ENCODE measurements at places on chromosomes 1 and 21. TPM values are rescaled to one million over a fixed set of nuclear protein-coding genes. Genes with fewer than 3 reads are reported as not detected.

DNA sequence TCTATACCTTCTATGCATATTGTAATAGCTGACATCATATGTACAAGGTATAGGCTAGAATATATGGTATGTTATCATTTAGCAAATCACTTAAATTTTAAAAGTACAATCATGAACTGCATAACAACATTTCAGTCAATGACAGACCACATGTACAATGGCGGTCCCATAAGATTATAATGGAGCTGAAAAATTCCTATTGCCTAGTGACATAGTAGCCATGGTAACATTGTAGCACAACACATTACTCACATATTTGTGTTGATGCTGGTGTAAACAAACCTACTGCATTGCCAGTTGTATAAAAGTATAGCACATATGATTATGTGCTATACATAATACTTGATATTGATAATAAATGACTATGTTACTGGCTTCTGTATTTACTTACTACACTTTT lies 8.9 kb downstream of the RAB3B start:
- no peak overlapping the region for H3K27ac ChIP-seq
- no peaks in the 10 kb centered on the region for H3K27me3 ChIP-seq
- DNase-seq: no peak

DNA sequence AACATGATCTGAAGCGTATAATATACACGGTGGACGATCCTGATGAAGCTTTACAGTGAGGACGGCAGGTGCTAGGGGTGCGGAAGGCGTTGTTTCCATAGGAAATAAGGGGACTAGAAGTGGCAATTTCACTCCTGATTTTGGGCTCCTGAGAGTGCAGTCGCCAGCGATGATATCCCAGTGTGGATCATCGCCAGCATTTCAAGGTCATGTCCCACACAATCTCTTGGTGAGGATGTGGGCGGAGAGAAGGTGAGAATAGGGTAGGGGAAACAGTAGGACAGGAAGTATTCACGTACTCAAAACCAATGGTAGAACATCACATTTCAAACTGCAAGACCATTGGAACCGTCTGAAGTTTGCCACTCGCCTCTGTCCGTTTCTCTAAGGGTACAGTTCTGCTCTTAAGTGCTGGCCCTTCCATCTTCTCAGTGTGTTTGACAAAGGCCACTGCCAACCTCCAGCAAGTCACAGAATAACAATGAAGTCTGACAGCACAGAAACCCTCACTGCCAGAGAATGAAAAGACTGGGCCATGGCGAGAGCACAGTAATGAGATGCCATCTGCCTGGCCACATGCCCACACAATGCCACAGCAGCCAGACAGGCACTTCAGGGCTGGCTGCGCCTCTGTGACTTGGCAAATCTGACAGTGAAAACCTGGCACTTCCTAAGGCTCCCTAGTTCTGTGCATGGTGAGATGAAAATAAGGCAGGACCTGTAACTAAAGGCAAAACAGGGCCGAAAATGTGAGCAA lies 27.9 kb downstream of the PCSK9 start:
- H3K4me1 ChIP-seq: no peaks in the 10 kb centered on the region
- H3K27me3 ChIP-seq: no peaks in the 10 kb centered on the region
- peaks cover 47% of the 10 kb centered on the region for H3K36me3 ChIP-seq
- DNase-seq: no peak
- H3K27ac ChIP-seq: no peak overlapping the region

- peaks cover 100% of the 10 kb centered on the region for H3K27me3 ChIP-seq
- DNase-seq: no peak
- no peaks in the 10 kb centered on the region for H3K36me3 ChIP-seq
- H3K4me3 ChIP-seq: no peak overlapping the region
Measured at GRCh38 chr1:39689214-39689613, 2.0 kb downstream of the HPCAL4 start.

- peaks cover 61% of the 10 kb centered on the region for H3K4me1 ChIP-seq
- no peaks in the 10 kb centered on the region for H3K36me3 ChIP-seq
- DNase-seq: no peak
- H3K27me3 ChIP-seq: peaks cover 30% of the 10 kb centered on the region
- no peak overlapping the region for H3K27ac ChIP-seq
Measured at GRCh38 chr1:183033205-183033604, 10.0 kb downstream of the LAMC1 start.

Gene PTPRU
- total RNA-seq: 75.4 TPM

DNA sequence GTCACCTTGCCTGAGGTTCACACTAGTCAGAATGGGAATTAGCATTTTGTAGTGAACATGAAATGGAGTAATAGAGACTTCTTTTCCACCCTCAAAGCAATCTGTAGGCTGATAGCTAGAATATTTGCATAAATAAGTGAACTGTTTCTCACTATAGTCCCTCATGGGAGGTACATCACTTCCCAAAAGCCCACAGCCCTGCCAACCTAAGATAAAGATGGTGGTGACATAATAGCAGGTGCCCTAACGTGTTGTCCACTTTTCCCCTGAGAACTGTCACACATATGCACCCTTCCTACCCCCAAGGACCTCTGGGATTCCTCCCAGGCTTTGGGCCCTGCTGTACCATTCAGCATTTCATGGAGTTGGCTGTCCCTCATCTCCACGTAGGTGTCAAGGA lies 4.4 kb downstream of the TMEM35B start:
- H3K36me3 ChIP-seq: no peaks in the 10 kb centered on the region
- H3K4me1 ChIP-seq: peaks cover 13% of the 10 kb centered on the region
- H3K27ac ChIP-seq: no peak overlapping the region
- no peak overlapping the region for H3K4me3 ChIP-seq
- DNase-seq: no peak

DNA sequence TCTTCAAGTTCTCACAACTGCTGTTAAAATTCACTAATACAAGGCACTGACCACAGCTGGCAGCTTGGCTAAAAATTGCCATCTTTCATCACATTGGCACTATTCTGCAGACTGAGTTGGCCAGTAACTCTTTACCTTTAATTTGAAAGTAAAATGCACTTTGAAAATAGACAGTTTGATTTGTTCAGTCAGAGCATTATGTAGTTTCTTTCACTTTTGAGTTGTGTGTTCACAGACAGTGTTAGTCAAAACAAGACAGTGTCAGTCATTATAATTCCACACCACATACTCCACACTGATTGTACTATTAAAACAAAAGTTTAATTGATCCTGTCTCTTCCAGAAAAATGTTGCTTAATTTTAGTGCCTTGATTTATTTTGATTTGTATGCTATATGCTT lies 160.7 kb downstream of the SDCCAG8 start:
- peaks cover 50% of the 10 kb centered on the region for H3K4me1 ChIP-seq
- no peak overlapping the region for H3K4me3 ChIP-seq
- no peak for DNase-seq
- no peaks in the 10 kb centered on the region for H3K36me3 ChIP-seq

DNA sequence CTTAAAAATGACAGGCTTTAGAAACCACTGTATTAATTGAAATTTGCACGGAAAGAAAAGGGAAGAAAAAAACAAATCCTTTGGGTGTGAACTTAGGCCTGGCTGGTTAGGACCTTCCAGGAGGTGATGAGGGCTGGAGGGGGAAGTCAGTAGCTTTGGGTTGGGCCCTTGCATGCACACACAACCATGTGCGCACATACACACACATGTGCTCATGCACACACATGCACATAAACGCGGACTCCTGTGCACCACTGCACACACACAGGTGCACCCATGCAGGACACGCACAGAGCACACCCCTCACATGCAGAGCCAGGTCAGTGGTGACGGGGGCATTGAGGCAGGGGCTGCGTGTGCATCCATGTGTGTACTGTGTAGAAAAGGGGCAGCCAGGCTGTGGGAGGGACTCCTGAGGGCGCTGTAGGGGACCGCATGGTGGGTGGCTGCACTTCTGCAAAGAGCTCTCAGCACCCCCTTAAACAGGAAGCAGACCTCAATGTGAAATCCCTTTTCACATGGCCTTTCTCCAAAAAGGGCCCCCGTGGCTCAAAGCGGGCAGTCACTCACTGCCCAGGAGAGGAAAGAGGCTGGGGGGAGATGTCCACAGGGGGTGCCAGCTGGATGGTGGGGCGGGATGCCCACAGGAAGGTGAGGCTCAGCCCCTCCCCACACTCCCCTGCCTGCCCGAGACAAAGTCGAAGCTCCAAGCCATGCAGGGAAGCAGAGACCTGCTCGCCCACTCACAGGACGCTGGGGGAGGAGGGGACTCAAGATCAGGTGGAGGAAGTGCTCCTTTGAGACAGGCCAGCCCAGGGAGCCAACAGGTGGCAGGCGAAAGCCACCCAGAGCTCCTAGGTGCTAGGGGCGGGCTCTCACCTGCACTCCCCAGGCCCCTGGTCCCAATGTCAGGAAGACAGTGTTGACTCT lies 95.2 kb downstream of the ITPKB start:
- no peaks in the 10 kb centered on the region for H3K27me3 ChIP-seq
- peaks cover 14% of the 10 kb centered on the region for H3K4me1 ChIP-seq
- no peak overlapping the region for H3K27ac ChIP-seq
- peaks cover 2% of the 10 kb centered on the region for H3K36me3 ChIP-seq
- no peak overlapping the region for H3K4me3 ChIP-seq

DNA sequence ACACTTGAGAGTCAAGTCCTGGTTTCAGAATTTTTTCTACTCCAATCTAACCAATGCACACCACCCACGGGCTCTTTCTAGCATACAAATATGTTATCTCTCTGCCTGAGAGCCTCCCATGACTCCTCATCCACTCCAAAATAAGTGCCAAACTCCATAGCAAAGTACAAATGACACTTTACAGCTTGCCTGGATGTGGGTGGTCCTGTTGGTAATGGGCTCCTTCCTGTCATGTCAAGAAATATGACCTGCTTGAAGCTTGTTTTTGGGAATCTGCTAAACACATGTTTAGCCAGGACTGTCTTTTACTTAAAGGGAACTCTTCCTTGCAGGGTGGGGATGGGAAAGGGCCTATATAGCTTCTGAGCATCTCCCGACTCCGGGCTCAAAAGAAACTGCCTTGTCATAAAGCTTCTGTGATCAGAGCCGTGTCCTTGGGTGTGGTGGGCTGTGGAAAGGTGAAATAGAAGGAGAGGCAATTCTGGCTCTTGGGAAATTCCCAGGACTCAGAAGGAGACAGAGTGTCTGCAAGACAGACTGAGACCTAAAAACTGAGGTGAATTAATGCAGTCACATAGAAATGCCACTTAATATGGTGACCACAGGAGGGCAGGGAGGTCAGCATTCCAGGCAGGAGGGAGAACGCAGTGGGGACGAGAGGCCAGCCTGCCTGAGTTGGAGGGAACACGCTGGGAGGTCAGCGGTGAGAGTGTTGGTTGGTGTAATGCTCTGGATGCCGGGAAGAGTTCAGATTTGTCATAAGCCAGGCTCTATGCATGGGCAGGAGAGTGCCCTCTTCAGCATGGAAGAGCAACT lies 6.1 kb upstream of the IGFN1 start:
- peaks cover 10% of the 10 kb centered on the region for H3K27me3 ChIP-seq
- H3K27ac ChIP-seq: no peak overlapping the region
- no peak overlapping the region for H3K4me3 ChIP-seq
- peaks cover 7% of the 10 kb centered on the region for H3K4me1 ChIP-seq

Gene PLCH2
- 0.18 TPM for total RNA-seq

GRCh38 chr1:145859491-145860023 lies 676 bp upstream of the PIAS3 start:
- H3K36me3 ChIP-seq: peaks cover 35% of the 10 kb centered on the region
- peak overlapping the region; percentile 92 for H3K27ac ChIP-seq
- peak overlapping the region; percentile 98 for H3K4me3 ChIP-seq

GRCh38 chr1:3956527-3957170 lies 56.6 kb upstream of the C1orf174 start:
- no peaks in the 10 kb centered on the region for H3K4me1 ChIP-seq
- peaks cover 70% of the 10 kb centered on the region for H3K36me3 ChIP-seq
- peaks cover 22% of the 10 kb centered on the region for H3K27me3 ChIP-seq
- H3K27ac ChIP-seq: no peak overlapping the region
- H3K4me3 ChIP-seq: no peak overlapping the region

Measured in WTC11 (cell line).